ENCODE measurements at places on chromosomes 4 and X. TPM values are rescaled to one million over a fixed set of nuclear protein-coding genes. Genes with fewer than 3 reads are reported as not detected.

DNA sequence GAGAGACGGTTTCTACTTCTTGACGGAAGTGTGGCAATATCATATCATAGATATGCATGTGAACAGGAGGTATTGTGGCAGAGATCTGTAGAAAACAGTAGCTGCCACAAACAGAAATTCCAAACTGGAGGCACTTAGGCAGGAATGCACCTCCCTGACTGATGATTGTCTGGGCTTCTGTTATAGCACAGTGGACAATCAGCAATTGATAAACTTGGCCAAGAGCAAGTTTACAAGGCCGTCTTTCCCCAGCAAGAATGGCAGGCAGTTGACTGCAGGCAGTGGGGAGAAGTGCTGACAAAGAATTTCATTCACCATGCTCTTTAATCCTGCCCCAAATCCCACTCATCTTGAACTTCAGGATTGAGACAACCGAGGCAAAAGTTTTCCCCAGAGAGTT, 114.4 kb upstream of the STOX2 start:
- no peak for DNase-seq

DNA sequence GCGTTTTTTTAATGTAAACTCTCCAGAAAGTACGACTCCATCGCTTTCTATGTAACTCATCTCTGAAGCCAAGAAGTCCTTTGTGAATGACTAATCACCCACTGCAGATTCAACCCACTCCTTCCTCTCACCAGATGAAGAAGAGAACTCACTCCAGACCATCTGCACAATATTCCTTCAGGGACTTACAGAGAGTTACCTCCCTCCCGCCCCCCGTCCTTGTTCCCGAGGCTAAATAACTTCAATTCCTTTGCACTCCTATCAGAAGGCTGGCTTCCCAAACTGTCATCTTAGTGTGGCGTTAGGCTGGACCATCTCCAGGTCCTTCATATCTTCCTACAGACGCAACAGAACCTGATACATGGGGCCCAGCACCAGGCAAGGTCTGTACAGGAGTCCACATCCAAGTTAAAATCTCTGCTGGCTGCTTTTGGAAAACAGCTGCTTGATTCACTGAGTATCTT, 82.4 kb downstream of the AFAP1 start:
- DNase-seq: no peak

The FGA gene
- total RNA-seq: 2.8 TPM

The PLP1 gene
- total RNA-seq: 9.4 TPM

- DNase-seq: no peak
Measured at GRCh38 chrX:49291615-49292337, 11.7 kb upstream of the GAGE10 start.

The ANXA3 gene
- total RNA-seq: 5.1 TPM
